ENCODE measurements at places on chromosomes 12 and 14.
A peak's percentile ranks its signal among the peaks of the same experiment; 100 is the strongest.

DNA sequence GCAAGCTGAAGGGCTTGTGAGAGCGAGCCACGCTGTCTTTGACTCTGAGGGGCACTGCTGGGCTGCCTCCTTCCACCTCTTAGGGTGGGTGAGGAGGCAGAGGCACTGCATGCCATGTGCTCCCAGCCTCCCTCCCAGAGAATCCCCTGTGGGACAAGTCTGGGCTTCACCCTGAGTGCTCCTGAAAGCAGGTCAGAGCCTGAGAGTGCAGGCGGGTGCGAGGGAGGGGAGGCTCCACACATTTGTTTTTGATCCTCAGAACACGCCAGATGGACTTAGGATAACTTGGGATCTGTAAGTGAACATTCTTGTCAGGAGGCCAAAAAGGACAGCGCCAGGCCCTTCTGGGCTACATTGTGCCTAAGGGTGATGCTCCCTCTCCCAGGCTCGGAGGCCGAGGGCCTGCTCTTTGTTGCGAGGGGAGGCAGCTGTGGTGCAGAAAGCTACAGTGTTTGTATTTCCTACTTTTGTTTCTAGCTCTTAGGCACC is 155.4 kb downstream of the TMX1 start:
- no peak for DNase-seq

GRCh38 chr12:85823436-85824180 is 12.6 kb downstream of the RASSF9 start:
- DNase-seq, result no peak

DNA sequence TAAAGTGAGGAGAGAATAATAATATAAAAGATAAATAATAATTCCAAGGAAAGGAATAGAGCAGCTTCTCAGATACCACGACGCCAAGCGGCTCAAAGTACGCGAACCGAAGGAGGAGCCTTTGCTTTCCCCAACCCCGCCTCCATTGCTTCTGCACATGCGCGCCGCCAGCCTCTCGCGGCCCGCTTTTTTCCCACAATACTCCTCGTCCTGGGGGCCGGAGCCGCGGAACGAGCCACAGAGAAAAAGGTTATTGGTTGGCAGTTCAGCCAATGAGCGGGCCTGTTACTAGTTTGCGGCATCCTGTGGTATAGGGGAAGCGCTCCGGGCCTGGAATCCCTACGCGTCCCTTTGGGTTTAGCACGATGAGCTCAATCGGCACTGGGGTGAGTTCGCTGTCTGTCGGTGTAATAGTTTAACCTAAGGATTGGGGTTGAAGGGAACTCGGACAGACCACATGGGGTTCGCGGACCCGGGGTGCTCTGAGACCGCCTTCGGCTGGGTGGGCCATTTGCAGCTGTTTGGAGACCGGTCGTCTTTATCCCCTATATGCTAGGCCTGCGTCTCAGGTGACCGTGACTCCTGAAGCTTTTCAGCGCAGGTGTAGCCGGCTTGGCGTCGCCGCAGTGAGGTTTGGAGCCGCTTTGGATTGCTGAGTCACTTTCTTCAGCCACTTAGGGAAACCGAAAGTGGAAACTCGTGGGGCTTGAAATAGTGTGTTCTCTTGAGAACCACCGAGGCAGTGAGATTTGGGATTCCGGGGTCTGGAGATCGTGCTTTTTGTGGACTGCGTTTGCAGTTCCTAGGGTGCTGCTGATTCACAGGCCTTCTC is at the start of gene PSMA3:
TSS of gene PSMA3 (plus strand) at position 288 of the 832 bp plus-strand sequence. CDS start at position 366, 78 bp downstream.
- DNase-seq, result peak; percentile 94

DNA sequence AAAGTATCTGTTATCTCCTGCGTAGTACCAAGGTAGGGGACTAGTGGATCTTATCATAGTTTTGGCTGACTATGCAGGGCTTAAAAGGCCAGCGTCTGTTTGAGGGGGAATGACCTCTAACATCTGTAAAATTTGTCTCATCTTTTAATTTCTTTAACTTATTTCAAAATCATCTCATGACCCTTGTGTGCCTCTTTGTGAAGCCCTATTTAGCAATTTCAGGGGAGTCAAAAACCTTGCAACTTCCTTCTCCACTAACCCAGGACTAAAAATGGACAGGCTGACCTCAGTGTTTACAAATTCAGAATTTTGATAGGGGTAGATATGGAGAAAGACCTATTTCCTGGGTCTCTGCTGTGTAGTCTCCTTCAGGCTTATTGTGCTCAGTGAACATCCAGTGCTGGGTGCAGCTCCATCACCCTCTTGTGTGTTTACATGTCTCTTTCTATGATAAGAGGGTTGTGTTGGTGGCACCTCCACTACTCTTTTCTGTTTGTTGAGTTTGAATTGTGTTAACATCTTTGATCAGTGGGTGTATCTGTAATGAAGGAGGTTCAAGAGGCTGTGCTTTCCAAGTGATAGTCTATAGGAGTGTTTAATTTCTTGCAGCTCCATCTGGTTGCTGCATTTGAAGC is 14.3 kb downstream of the NECAP1 start:
- DNase-seq, result no peak

DNA sequence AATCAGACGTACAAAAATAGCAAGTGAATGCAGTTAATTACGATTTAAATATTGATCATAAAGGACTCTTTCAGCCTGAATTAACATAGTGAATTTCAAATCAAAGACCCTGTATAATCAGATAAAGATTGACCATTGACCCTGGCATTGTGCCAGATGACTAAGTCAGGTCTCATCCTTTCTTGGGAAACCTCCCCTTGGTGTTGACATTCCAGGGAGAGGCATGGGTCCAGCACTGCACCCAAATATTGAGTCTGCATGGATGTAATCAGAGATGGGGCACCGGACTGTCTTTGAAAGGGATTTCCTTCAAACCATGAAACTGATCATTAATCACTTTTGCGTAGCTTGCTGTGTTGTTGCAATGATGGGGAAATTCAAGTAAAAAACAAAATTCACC is 1138.2 kb downstream of the BCL11B start:
- no peak for DNase-seq

DNA sequence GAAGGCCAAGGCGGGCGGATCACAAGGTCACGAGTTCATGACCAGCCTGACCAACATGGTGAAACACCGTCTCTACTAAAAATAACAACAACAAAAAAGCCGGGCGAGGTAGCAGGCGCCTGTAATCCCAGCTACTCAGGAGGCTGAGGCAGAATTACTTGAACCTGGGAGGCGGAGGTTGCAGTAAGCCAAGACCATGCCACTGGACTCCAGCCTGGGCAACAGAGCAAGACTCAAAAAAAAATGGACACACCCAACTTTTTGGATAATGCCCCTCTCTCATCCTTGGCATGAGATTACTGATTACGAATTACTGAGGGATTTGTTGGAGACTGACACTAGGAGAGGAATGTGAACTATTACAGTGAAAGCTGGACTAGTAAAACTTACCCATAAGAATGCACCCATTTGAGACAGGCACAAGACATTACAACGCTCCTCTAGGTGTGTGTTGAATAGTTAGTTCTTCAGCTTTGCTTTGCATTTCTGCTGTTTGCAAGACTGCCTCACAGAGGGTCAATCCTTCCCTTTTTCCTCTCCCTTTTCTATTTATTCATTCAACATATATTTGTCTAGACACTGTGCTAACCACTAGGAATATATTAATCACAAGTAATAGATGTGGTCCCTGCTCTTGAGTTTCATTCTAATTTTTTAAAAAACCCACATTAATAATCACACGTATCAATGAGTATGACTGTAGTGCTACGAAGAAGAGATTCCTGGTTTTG is 46.0 kb upstream of the OR5AU1 start:
- DNase-seq, result no peak

DNA sequence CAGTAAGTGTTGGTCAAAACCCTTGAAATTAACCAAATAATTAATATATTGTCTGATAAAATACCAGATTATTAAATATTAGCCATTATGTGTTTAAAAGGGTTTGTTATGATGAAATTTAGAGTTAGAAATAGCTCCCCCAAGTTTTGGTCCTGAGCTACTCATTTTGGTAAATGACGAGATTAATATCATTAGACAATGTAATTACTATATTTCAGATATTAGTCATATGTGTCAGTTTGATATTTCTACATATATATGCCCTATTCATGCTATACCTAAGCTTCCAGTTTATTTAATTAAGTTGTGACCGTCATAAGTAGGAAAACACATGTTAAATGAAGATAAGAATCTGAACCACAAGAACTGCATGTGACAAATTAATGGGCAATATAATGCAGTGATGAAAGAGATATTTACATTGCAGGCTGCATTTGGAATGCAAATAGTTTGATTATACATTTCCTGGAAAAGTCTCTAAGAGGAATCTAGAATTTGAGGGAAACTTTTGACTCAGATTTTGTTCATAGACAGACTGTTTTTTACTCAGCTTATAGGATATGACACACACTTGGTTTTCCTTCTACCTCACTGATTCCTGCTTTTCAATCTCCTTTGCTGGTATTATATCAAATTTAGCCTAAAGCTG is 70.5 kb downstream of the TBC1D30 start:
- no peak for DNase-seq

- DNase-seq, result no peak
Observed at GRCh38 chr14:33184587-33184986, 245.9 kb downstream of the NPAS3 start.

- DNase-seq, result no peak
Observed at GRCh38 chr14:105852378-105853088, 326.1 kb downstream of the TMEM121 start.

GRCh38 chr12:81499809-81500208 is 259.3 kb downstream of the PPFIA2 start:
- DNase-seq, result no peak

DNA sequence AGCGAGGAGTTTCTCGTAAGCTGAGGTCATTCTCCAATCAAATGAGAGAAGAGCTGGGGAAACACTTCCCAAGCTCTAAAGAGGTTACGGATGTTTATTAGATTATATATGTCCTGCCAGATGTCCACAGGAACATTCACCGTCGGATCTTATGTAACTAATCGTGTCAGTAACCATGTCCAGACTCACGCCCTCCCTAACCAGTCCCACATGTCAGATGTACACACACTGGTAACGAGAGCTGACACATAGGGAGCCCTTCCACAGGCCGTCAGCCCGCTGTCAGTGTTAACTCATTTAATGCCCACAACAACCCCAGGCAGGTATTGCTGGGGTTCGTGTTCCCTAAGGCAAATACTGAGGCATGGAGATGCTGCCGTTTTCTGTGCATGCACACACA is 223.7 kb upstream of the RTL1 start:
- DNase-seq, result no peak

GRCh38 chr14:105738638-105739037 is 212.3 kb downstream of the TMEM121 start:
- no peak for DNase-seq

Data from stimulated activated CD8-positive, alpha-beta memory T cell treated with anti-CD3 and anti-CD28 coated beads, Interleukin-15, amount 100 ng/mL, for 48 hours (primary cell).